Nucleus accumbens (tissue), 56 donors: ENCODE measurements at places on chromosomes 6 and 20.

GRCh38 chr6:106173124-106173879 is 87.2 kb downstream of the PRDM1 start:
- no peak for DNase-seq

- peak; percentile 37 for DNase-seq
These were observed 110.8 kb upstream of the GPR6 start for GRCh38 chr6:109867009-109867969.

DNA sequence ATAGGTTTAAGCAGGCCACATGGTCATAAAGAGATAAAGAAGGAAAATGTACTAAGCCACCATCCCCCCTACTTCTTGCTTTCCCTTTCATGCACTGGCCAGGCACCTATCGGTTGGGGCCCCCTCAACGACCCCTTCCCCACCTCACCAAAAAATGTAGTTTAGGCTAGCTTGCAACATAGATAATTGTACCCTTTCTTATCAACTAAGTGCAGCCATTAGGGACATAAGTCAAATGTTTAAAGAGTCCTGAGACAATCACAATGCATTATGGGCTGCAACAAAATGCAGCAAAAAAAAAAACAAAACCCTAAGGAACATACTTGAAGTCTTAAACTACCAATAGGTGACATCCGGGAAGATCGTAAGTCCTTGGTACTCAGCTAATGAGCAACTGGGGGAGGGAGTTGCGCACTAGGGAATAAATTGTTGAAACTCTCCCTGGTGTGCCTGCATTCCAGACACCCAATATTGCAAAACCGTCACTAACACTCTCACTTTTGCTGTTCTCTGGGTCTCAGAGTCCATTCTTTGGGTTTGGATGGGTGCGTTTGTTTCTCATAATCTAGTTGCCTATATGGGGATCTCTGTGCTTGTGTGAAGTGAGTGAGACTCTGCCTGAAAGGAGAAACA is 12.4 kb upstream of the HLA-G start:
- DNase-seq = no peak

DNA sequence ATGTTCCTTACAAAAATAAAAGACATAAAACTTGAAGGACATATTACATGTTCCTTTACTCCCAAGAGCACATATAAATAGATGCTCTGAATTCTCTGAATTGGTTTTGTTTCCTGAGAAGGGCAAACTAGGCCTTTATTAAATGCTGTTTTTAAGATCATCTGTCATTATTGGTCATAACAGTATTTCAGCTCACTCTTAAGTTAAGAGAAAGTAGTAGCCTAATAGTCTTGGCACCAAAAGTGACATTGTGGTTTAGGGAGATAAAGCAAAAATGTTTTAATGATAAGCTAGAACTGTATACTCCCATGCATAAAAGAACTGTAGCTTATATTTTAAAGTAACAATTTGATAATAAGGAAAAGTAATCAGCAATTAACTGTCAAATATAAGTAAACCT is 361.1 kb upstream of the PTCHD4 start:
- DNase-seq = no peak

- no peak for DNase-seq
These were observed 7.8 kb upstream of the CCR6 start for GRCh38 chr6:167115054-167115453.

- DNase-seq = no peak
These were observed 69.0 kb downstream of the BTBD9 start for GRCh38 chr6:38570750-38571149.

DNA sequence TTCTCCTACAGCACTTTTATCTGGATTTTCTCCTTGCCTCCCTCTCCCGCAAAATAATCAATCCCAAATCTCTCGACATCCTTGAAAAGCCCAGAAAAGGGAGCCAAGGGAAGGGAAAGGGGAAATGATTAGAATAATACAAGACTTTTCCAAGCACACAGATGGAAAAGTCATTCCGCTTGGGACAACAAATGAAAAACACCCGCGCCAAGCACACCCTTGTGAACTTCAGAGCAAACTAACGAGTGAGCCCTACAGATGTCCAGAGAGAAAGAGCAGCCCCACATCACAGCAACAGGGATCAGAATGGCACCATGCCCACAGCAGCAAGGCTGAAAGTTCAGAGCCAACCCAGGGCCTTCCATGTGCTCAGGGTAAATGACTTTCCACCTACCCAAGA is 49.6 kb downstream of the NINL start:
- no peak for DNase-seq

- DNase-seq = no peak
These were observed 255.9 kb downstream of the LAMA2 start for GRCh38 chr6:129138739-129139405.

DNA sequence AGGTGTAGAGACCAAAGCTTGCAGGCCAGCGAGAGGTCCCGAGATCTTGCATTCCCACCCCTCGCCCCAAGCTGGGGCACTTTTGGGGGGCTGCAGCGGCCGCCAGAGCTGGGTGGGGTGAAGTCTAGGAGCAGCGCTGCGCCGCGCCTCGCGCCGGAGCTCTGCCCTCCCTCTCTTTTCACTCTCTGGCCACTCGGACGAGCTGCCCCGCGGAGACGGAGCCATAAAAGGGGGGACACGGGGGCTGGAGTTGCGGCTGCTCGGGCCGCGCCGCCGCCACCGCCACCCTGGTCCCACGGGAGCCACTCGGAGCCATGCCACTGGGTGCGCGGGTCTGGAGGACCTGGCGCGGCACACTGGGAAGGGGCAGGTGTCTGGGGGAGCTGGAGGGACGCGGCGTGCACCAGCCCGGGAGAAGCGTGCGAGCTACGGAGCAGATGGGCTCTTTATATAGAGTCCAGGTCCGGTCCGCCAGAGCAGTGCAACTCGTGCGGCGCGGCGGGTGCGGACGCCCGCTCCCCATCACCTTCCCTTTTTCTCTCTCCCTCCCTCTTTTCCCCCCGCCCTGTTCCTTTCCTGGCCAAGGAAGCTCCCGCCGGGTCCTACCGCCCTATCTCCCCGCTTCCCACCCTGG is 687 bp upstream of the HTR1B start:
- no peak for DNase-seq

GRCh38 chr20:58331961-58332551 is 22.5 kb downstream of the RAB22A start:
- no peak for DNase-seq
